Tibial nerve (tissue), 4 donors: ENCODE measurements at places on chromosomes 3 and 15. TPM values are rescaled to one million over a fixed set of nuclear protein-coding genes. Genes with fewer than 3 reads are reported as not detected.

The KLHL6 gene
- total RNA-seq = 2.1 TPM

The IL17RB gene
- 7.1 TPM for total RNA-seq

The MORC1 gene
- total RNA-seq = 0.22 TPM

The CLRN1 gene
- not detected for total RNA-seq

The GOLGA6A gene
- total RNA-seq = not detected

The MLF1 gene
- total RNA-seq = 19.4 TPM

The ACP3 gene
- 0.42 TPM for total RNA-seq

The MB21D2 gene
- 7.5 TPM for total RNA-seq

The THRB gene
- total RNA-seq = 10.0 TPM

The SPATA12 gene
- total RNA-seq = not detected

The PLAAT1 gene
- total RNA-seq = not detected

The GOLGA6L7 gene
- total RNA-seq = not detected

The ROPN1 gene
- total RNA-seq = not detected

DNA sequence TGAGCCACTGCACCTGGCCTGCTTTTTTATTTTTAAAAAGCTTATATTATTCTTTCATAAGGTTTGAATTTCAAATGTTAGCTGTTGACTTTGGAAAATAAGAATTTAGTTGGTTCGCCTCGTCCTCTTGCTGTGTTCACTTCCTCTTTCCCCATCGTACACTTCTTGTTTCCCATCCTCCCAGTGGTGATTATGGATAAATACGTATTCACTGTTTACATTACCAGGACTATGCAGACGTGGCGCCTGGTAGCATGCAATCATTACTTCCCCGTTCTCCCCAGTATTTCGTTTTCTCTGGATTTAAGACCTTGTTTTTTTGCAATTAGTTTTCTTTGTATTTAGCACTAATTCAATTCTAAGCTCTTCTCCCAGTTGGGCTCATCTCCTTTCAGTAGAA, 70.1 kb downstream of the LMLN start:
- DNase-seq = no peak
- no peak overlapping the region for H3K27ac ChIP-seq
- no peaks in the 10 kb centered on the region for H3K4me1 ChIP-seq

DNA sequence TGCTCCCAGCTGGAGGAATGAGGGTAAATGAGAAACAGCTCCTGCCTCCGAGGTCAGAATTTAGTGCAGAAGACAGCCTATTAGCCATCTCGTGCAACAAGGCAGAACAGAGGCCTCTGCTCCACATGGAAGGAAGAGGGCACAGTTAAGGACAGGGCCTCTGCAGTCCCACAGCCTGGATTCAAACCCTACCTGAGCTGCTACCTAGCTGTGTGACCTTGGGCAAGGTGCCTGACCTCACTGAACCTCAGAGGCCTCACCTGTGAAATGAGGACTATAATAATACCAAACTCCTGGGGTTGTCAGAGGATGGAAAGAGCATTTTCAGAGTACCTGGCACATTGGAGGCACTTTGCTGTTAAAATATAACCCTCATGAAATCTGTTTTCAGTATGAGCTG, 285.7 kb upstream of the CTNNB1 start:
- no peaks in the 10 kb centered on the region for H3K4me1 ChIP-seq
- H3K36me3 ChIP-seq = no peaks in the 10 kb centered on the region
- DNase-seq = no peak
- no peak overlapping the region for H3K4me3 ChIP-seq
- H3K27me3 ChIP-seq = no peaks in the 10 kb centered on the region

- H3K27ac ChIP-seq = no peak overlapping the region
- H3K36me3 ChIP-seq = no peaks in the 10 kb centered on the region
- DNase-seq = no peak
- H3K4me3 ChIP-seq = no peak overlapping the region
Observed at GRCh38 chr15:68427366-68427765, 4.6 kb downstream of the ITGA11 start.

DNA sequence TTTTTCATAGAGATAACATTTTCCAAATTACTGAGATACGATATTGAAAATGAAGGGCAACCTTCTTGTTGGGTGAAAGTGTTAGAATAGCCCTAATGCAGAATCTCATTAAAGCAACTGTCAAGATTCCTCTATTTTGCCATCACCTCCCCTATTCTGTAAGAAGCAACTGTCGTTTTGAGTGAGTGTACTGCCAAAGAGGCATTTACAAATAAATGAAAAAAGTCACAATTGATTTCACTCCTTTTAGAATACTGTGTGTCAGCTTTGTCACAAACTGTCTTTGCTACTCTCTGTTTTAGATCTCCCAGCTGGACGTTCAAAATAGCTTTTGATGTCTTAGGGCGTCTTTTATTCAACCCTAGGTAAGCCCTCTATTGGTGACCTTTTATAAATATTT, 322.8 kb upstream of the NAALADL2 start:
- no peak overlapping the region for H3K27ac ChIP-seq
- H3K27me3 ChIP-seq = no peaks in the 10 kb centered on the region
- H3K36me3 ChIP-seq = no peaks in the 10 kb centered on the region
- H3K4me3 ChIP-seq = no peak overlapping the region
- no peak for DNase-seq

DNA sequence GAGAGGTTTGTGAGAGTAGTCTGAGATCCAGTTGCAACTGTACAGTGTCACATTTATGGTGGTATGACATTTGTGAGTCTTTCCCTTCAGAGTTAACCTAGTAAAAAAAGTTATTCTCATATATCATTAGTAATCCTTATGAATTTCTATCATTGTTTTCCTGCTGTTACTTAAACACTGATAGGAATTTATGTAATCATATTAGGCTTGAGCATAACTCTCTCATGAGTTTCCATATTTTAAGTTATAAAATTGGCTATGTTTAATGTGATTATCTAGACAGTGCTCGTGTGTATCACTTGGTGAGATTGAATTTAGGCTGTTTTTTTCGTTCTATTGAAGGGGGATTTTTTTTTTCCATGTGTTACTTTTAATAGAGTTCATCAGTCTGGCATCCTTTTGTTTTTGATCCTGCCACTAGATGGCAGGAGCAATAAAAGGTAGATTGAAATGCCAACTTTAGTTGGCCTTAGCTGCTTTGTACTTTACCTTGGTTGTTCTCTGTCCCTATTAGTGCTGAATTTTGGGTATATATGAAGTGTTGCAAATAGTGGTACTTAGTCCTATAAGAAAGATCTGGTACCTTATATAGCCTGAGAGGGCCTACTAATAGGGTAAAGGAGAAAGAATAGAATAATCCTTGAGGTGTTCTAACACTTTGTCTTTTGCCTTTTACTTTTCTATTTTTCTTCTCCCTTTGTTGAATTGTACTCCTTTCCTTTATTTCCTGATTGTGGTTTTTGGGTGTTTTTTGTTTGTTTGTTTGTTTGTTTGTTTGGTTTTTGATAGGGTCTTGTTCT, 17.9 kb downstream of the STT3B start:
- peaks cover 14% of the 10 kb centered on the region for H3K4me1 ChIP-seq
- H3K27ac ChIP-seq = no peak overlapping the region
- no peak for DNase-seq
- no peaks in the 10 kb centered on the region for H3K36me3 ChIP-seq

- no peak overlapping the region for H3K27ac ChIP-seq
- H3K4me1 ChIP-seq = no peaks in the 10 kb centered on the region
- no peaks in the 10 kb centered on the region for H3K36me3 ChIP-seq
Observed at GRCh38 chr15:31970007-31970406, 60.3 kb upstream of the CHRNA7 start.

- no peaks in the 10 kb centered on the region for H3K36me3 ChIP-seq
- H3K4me3 ChIP-seq = no peak overlapping the region
- no peak overlapping the region for H3K27ac ChIP-seq
- H3K4me1 ChIP-seq = peaks cover 89% of the 10 kb centered on the region
- no peak for DNase-seq
Observed at GRCh38 chr3:12655701-12656100, 8.2 kb downstream of the RAF1 start.

DNA sequence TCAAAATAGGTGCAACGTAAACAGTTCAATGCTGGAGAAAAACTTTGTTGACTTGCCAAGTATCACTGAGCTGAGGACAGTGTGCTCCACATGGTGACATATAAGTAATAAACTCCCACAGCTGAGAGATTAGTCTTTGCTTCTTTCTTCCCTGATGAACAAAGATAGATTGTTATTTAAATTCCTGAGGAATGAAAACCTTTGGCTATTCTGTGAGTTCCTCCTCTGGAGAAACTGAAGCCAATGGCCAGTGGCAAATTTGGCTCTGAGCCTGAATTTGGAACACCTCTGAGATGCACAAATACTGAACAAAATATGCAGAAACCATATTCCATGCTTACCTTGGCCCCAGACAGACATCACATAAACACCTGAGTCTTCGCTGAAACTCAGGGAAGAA, 63.3 kb downstream of the RPL22L1 start:
- H3K4me1 ChIP-seq = no peaks in the 10 kb centered on the region
- no peak for DNase-seq
- H3K36me3 ChIP-seq = no peaks in the 10 kb centered on the region
- no peaks in the 10 kb centered on the region for H3K27me3 ChIP-seq
- H3K27ac ChIP-seq = no peak overlapping the region

GRCh38 chr15:64430000-64430735, 30.2 kb upstream of the ZNF609 start:
- H3K4me3 ChIP-seq = no peak overlapping the region
- peak overlapping the region; percentile 46 for H3K27ac ChIP-seq
- H3K4me1 ChIP-seq = peaks cover 10% of the 10 kb centered on the region
- H3K27me3 ChIP-seq = no peaks in the 10 kb centered on the region
- DNase-seq = no peak

DNA sequence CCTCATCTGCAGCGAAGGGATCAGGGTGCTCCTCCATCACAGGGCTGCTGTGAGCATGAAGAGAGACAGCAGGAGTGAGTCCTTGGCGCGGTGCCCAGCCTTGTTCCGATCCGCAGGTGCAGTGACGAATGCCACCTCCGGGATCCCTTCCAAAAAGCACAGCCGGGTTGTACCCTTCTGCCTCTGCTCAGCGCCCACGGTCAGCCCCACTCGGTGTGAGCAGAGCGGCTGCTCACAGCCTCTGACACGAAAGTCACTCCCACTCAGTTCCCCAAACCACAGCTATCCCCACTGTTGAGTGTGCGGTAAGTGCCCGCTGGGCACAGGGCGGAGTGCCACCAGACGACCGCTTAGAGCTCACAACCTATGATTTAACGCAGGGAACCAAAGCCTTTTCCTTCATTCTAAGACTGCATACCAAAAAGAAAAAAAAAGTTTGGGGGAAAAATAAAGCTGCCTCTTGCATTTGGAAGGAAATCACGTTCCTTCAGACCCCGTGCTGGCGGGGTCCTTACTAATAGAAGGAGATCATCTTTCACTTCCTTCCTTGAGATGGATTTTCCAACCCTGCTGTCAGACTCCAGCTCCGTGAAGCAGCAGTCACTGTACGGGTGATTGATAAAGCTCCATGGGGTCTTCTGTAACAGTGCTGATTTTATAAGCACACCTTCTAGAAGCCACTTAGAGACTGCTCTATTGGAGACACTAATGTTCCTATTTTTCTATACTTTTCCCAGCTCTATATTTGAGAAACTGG, 34.7 kb upstream of the TUBGCP5 start:
- H3K27me3 ChIP-seq = no peaks in the 10 kb centered on the region
- H3K27ac ChIP-seq = no peak overlapping the region
- no peaks in the 10 kb centered on the region for H3K36me3 ChIP-seq
- no peak overlapping the region for H3K4me3 ChIP-seq
- DNase-seq = no peak
- H3K4me1 ChIP-seq = no peaks in the 10 kb centered on the region

- DNase-seq = no peak
- H3K27ac ChIP-seq = no peak overlapping the region
Observed at GRCh38 chr3:89043406-89043932, 64.0 kb upstream of the EPHA3 start.

DNA sequence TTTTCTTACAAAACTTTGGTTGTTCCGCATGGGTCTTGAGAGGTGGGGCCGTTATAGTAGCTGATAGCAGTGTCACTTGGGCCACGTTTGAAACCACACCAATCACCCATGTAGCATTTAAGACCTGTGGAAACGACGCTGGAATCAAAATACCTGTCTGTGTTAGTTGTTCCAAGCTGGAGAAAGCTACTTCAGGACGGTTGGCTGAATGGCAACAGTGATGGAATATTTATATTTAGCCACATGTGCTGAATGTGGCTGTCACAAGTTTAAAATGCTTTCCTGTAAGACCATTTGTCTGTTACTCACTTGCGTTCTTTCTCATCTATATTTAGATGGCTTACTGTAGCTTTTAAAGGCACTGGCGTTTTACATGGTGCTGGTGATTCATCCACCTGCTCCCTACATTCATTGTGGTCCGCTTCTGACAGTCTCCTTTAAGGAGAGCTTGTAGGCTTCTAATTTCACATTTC, 1.4 kb downstream of the DNAJA4 start:
- no peak for DNase-seq
- no peak overlapping the region for H3K27ac ChIP-seq
- no peak overlapping the region for H3K4me3 ChIP-seq
- H3K36me3 ChIP-seq = no peaks in the 10 kb centered on the region
- peaks cover 27% of the 10 kb centered on the region for H3K4me1 ChIP-seq

- no peaks in the 10 kb centered on the region for H3K4me1 ChIP-seq
- no peaks in the 10 kb centered on the region for H3K27me3 ChIP-seq
- H3K36me3 ChIP-seq = no peaks in the 10 kb centered on the region
- H3K4me3 ChIP-seq = no peak overlapping the region
- H3K27ac ChIP-seq = no peak overlapping the region
- DNase-seq = no peak
Observed at GRCh38 chr3:141277451-141277850, 45.8 kb downstream of the PXYLP1 start.

GRCh38 chr15:58678683-58679082, 70.8 kb downstream of the ADAM10 start:
- no peak for DNase-seq
- H3K27ac ChIP-seq = no peak overlapping the region
- H3K4me1 ChIP-seq = no peaks in the 10 kb centered on the region
- no peaks in the 10 kb centered on the region for H3K27me3 ChIP-seq

GRCh38 chr3:34364335-34364734, 565.9 kb downstream of the PDCD6IP start:
- H3K27me3 ChIP-seq = no peaks in the 10 kb centered on the region
- H3K4me1 ChIP-seq = no peaks in the 10 kb centered on the region
- no peak overlapping the region for H3K4me3 ChIP-seq
- no peak overlapping the region for H3K27ac ChIP-seq
- H3K36me3 ChIP-seq = no peaks in the 10 kb centered on the region

GRCh38 chr15:56053046-56053400, 59.6 kb upstream of the NEDD4 start:
- no peak for DNase-seq
- no peak overlapping the region for H3K27ac ChIP-seq
- no peaks in the 10 kb centered on the region for H3K4me1 ChIP-seq
- H3K27me3 ChIP-seq = no peaks in the 10 kb centered on the region
- H3K36me3 ChIP-seq = no peaks in the 10 kb centered on the region

- H3K27me3 ChIP-seq = no peaks in the 10 kb centered on the region
- peaks cover 4% of the 10 kb centered on the region for H3K4me1 ChIP-seq
- no peak for DNase-seq
- no peaks in the 10 kb centered on the region for H3K36me3 ChIP-seq
- H3K27ac ChIP-seq = no peak overlapping the region
Observed at GRCh38 chr3:114446600-114446999, 152.8 kb downstream of the TIGIT start.
